Activated T-cell treated with anti-CD3 and anti-CD28 coated beads, Interleukin-2, amount 50 U/mL, for 72 hours (primary cell): ENCODE measurements at places on chromosomes 16 and 17.

GRCh38 chr17:40547785-40548478, 17.3 kb downstream of the CCR7 start:
- DNase-seq, result no peak

GRCh38 chr16:1343428-1344242, 8.0 kb downstream of the TSR3 start:
- DNase-seq, result no peak

DNA sequence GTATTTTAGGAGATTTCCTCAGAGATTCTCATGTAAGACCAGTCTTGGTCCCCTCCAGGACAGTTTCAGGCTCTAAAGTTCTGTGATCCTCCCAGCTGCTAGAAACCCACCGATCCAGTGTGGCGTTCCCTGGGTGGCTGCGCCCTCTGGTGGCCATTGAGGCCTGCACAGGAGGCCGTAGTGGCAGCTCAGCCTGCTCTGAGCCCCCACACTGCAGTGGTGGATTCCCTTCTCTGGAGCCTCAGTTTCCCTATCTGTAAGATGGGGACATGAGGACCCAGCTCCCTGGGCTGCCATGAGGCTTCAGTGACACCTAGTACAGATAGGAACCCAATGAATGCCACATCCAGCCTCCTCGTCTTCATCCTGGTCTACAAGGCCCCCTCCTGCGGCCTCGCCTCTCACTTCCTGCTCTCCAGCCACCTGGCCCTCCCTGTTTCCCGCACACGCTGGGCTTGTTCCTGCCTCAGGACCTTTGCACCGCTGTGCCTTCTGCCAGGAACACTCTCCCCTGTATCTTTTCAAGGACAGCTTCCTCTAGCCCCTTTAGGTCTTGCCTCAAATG, 16.5 kb downstream of the CCDC102A start:
- DNase-seq, result peak; percentile 86

DNA sequence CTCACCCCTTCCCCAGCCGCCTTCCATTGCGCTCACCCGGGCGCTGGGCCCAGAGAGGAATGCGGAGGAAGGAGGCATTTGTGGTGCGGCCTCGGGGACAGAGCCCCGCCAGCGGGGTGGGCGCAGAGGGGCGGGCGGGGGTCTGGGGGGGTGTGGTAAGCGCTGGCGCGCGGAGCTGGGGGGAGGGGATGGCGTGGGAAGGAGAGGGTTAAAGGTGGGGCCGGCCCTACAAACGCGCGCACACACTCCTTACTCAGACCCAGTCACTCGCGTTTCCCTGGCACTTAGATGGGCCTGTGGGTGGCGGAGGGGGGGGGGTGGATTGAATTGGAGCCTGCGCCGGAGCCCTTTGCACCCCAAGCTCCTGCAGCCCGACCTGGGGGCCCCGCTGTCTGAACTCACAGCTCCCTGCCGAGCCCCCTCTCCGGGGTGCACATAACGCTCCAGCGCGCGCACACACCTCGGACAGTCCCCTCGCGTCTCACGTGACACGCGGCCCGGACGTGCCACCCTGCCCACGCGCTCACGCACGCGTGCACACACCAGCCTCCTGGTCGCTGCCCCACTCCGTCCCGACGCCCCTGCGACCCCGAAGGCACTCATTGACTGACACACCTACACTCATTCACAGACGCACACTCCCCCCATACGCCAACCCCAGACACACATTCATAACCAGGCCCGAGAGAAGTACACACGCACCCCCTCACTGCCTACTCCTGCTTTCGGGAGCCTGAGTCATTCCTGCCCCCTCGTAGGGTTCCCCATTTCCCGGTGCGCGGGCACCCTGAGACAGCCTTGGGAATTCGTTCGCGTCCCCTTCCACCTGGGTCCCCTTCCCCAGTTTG, 844 bp downstream of the TBKBP1 start:
- peak; percentile 72 for DNase-seq

DNA sequence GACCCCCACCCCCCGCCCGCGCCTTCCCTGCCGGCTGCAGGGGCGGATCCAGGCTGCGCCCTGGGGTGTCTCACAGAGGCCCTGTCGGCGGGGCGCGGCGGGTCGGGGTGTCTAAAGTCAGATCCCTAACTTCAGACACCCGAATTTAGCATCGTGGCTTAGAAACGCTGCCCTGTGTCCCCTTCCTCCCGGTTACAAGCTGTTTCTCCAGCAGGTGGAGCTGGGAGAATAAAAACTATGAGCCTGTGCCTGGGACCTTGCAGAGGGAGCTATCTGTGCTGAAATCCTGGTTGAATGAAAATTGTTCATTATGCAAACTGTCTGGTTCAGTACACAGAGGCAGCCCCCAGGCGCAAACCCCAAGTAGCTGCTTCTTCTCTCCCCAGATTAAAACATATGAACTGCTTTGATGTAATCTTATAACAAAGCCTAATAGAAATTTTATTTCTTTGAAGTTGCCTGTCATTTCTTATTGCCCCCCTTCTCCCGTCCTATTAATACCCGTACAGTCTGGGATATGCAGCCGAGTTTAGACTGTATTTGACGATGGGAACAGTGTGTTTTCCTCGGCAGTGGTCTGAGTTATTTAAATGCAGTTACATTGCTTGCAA, 79.0 kb downstream of the RPA1 start:
- DNase-seq, result peak; percentile 46

DNA sequence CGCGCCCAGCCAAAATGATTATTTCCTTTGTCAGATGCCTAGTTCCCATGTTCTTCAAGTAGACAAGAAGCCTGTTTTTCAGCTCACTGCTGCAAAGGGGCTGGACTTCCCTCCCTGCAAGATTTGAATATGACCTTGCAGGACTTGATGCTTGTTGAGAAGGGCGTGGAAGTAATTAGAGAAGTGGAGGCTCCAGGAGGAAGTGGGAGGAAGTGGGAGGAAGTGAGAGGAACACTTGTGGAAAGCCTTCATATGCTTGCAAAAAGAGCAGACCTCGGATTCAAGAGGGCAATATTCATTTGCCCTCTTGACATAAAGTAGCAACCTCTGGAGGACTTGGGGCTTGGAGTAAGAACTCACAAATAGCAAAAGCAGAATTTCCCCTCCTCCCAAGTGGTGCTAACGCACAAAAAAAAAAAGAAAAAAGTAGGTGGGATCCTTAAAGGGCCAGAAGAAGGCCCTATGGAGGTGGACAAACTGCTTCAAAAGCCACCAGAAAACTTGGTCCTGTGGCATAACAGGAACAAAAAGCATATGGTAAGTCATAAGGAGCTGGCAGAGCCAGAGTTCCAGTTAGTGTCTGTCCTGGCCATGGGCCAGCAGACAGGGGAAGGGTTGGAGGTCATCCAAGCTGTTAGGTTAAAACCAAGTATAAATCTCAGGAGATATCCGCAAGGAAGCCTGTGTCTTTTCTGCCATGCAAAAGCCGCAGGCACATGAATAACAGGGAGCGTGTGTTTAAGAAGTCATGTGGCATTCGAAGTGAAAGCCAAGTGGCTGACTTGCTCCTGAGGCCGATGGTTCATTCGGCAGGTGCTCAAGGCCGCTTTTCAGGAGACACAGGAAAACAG, 20.6 kb upstream of the PRKAR1A start:
- no peak for DNase-seq

DNA sequence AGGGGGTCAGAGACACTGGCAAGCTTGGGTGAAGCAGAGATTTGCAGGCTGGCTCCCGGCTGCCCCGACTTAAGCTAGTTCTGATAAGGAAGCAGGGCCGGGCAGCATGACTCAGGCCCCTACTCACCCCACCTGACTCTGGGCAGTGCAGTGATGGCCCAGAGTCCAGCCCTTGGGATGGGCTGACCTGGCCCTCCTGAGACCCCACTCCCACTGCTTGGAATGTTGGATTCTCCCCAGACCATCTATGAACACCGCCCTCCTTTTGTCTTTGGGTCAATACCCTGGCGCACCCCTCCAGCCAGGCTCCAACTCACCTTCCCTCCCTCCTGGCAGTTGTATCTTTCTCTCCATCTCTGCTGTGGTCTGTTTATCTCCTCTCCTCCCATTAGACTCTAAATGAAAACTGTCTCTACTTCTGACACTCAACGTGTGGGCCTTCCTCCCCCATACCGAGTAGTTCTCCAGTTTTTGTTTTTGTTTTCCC, 21.0 kb downstream of the LGALS3BP start:
- DNase-seq, result no peak

DNA sequence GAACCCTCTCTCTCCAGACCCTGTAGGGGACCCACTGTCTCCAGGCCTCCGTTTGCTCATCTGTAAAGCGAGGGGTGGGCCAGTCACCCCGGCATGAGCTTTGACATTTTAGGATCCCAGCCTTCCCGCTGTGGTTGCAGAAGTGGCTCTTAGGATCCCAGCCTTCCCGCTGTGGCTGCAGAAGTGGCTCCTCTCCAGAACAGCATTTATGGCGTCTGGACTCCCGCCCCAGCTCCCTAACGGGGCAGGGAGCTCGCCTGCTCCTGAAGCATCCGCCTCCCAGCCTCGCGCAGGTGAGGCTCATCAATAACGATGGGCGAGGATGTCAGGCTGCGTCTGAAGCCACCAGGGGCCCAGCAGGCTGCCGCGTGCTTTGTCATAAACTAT, 222.3 kb upstream of the TNRC6C start:
- DNase-seq, result no peak

DNA sequence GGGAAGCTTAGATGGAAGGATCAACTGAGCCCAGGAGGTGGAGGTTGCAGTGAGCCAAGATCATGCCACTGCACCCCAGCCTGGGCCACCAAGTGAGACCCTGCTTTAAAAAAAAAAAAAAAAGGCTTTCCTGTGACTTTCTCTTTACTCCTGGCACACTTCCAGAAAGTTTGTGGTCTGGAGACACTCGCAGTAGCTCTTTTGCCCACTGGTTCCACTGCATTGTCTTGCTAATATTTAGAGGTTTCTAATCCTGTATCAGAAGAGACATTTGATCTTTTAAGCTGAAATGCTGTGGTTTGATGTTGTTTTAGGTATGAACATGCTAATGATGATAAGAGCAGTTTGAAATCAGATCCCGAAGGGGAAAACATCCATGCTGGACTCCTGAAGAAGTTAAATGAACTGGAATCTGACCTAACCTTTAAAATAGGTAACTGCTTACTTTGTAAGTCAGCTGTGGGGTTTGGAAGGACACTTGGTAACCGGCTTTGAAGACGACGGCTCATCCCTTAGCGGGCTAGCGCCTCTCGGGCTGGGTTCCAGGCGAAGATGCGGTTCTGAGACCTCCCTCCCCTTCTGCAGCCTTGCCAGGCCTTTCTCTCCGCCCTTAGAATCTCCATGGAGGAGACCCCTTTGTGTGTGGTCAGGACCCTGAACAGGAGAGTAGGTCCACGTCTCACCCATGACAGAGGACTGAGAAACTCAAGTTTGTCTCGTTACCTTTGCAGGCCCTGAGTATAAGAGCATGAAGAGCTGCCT, 23.1 kb downstream of the NTAN1 start:
- DNase-seq, result no peak

- DNase-seq, result no peak
These were observed 223.8 kb downstream of the IRF8 start for GRCh38 chr16:86122681-86123342.

DNA sequence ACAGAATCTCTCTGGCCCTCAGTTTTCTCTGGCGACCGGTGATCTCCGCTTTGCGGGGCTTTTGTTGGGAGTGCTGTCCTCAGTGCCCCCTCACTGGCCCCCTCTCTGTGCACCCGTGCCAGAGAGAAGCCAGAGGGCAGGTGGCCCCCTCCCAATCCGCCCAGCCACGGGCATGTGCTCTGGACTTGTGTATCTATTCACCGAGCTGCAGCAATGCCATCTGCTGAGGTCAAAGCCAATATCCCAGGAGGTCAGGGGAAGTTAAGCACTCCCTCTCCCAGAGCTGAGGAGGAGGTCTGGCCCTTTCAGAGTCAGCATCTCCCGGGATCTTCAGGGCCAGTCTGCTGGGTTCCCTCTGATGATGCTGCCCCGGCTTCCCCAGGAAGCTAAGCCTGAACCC, 5.1 kb downstream of the CACNG5 start:
- DNase-seq, result no peak

- no peak for DNase-seq
These were observed 275.5 kb downstream of the MAP2K4 start for GRCh38 chr17:12296209-12296625.

GRCh38 chr16:3183445-3184139, 4.4 kb upstream of the OR1F1 start:
- DNase-seq, result no peak

GRCh38 chr16:3188925-3189825, 1.2 kb downstream of the OR1F1 start:
- DNase-seq, result peak; percentile 64

- no peak for DNase-seq
These were observed 1.7 kb downstream of the TMEM170A start for GRCh38 chr16:75462806-75463205.

DNA sequence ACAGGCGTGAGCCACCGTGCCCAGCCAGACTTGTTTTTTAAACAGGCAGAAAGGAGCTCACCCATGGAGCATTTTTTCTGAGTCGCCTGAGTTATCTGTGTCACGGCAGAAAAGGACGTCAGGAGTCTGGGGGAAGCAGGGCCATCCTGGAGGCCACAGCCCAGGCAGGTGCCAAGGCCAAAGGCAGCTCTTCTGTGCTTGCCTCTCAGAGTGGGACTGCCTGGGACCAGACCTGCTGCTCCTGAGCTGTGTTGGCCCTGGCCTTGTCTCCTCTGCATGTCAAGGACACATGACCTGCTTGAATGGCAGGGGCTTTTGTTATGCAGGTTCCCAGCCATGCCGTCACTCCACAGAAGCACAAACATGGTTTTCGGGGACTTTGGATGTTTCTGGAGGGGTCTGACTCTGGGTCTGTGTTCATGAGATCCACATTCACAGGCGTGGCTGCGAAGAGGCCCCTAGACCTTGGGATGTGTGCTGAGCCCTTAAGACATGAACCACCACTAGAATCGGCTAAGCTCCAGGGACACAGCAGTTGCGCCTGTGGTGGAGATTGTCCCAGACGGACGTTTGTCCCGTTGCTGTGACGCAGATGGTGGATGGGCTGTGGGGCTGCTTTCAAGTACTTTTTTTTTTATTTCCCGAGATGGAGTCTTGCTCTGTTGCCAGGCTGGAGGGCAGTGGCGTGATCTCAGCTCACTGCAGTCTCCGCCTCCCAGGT, 33.8 kb downstream of the FOXK2 start:
- no peak for DNase-seq

DNA sequence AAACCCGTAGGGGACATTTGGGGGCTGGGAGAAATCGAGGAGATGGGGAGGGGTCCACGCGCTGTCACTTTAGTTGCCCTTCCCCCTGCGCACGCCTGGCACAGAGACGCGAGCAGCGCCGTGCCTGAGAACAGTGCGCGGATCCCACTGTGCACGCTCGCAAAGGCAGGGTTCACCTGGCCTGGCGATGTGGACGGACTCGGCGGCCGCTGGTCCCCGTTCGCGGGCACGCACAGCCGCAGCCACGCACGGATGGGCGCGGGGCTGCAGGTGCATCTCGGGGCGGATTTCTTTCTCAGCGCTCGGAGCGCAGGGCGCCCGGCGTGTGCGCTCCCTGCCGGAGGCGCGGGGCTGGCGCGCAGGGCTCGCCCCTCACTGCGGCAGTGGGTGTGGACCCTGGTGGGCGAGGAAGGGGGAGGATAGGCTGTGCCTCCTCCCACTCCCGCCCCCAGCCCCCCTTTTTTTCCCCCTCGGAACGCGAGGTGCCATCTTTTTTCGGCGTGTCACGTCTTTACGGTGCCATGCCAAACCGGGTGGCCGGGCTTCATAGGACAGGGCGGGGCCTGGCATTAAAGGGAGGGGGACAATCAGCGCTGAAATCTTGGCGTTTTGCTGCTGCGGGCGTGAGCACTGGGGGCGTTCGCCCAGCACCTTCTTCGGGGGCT, 1.1 kb downstream of the MAPT start:
- peak; percentile 17 for DNase-seq
